Esophagus muscularis mucosa (tissue), 4 donors: ENCODE measurements at places on chromosomes 1 and 21. TPM values are rescaled to one million over a fixed set of nuclear protein-coding genes. Genes with fewer than 3 reads are reported as not detected.

The COL11A1 gene
- 0.17 TPM for total RNA-seq

DNA sequence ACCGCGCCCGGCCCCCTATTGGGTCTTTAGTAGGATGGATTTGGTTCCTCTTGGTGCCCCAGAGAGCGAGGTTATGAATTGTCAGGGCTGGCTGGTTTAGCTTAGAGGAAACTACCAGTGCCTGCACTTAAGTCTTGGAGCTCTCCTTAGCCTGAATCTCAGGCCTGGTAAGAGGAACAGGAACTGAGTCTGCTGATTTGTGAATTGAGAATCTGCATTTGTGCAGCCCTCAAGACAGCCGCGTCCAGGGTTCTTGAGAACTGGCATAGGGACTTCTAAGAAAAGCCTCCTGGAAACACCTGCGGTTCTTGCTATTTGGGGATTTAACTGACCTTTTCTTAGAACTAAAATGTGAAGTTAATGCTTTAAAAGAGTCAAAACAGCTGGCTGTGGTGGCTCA, 1.7 kb downstream of the NECAP2 start:
- no peaks in the 10 kb centered on the region for H3K27me3 ChIP-seq
- H3K36me3 ChIP-seq, result peaks cover 41% of the 10 kb centered on the region
- no peak for DNase-seq
- H3K27ac ChIP-seq, result no peak overlapping the region
- H3K4me1 ChIP-seq, result peaks cover 42% of the 10 kb centered on the region

GRCh38 chr1:148354284-148354912, 128.7 kb downstream of the PPIAL4G start:
- H3K4me1 ChIP-seq, result no peaks in the 10 kb centered on the region
- peaks cover 39% of the 10 kb centered on the region for H3K27me3 ChIP-seq
- H3K4me3 ChIP-seq, result no peak overlapping the region
- H3K36me3 ChIP-seq, result no peaks in the 10 kb centered on the region

DNA sequence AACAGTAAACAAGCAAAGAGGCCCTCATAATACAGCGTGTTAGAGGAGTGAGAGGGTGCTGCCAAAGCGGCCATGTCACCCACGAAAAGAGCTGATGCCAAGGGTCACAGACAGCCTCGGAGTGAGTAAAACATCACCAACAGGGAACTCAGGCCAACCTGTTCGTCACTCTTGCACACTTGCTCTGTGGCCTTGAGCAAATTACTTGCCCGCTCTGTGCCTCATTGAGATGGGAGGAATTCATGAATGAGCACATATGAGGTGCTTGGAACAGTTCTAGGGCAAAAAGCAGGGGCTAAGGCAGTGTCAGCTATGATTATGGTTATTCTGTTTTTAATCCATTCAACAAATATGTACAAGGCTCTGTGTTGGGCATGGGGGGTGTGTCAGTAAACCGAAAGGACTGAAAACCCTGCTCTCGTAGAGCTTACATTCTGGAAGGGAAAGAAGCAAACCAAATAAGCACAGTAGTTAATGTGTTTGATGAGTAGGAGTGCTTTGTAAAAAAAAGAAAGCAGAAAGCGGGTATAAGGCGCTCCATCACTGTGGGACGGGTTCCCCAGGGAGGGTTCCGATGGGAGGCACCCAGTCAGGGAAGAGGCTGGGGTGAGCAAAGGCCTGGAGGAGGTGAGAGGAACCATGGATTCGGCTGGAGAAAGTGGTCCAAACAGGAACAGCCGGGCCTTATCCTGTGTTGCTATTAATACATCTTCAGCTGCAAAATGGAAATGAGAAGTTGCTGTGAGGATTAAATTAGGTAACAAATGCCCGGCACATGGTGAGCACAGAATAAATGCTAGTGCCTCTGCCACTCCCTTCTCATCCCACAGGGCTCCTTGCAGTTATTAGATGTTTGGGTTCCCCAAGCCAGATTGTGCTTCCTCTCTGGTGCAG, 39.5 kb upstream of the RD3 start:
- H3K4me3 ChIP-seq, result no peak overlapping the region
- H3K36me3 ChIP-seq, result no peaks in the 10 kb centered on the region
- no peaks in the 10 kb centered on the region for H3K4me1 ChIP-seq
- H3K27me3 ChIP-seq, result no peaks in the 10 kb centered on the region
- no peak for DNase-seq
- no peak overlapping the region for H3K27ac ChIP-seq
